ENCODE measurements at places on chromosomes 4 and X. TPM values are rescaled to one million over a fixed set of nuclear protein-coding genes. Genes with fewer than 3 reads are reported as not detected.

GRCh38 chrX:34487364-34487763 is 169.7 kb downstream of the TMEM47 start:
- H3K27ac ChIP-seq: no peak overlapping the region
- no peaks in the 10 kb centered on the region for H3K27me3 ChIP-seq
- H3K36me3 ChIP-seq: no peaks in the 10 kb centered on the region
- no peak for DNase-seq
- H3K4me1 ChIP-seq: no peaks in the 10 kb centered on the region

Gene TMEM31
- total RNA-seq: not detected

DNA sequence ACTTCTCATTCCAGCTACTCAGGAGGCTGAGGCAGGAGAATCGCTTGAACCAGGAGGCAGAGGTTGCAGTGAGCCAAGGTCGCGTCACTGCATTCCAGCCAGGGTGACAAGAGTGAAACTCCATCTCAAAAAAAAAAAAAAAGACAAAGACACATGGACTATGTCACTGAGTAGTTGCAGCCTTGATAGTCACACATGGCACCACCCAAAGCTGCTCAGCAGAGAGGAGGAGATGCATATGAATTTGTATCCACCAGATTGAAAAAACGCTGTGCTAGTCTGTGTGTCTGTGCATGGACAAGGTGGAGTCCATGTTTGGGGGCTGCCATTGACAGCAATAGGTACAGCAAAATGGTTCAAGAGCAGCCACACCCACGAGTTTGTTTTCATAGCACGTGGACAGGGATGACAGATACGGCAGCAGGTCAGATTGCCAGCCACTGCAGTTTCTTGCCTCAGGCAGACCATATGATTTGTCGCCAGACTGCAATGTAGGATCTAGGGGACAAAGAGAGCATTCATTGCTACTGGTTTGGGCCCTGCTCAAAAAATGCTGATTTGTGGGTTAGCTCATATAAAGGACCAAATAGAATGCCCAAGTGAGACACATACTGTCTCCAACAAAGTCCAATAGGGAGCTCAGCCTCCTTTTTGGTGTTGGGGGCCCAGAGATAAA is 89.9 kb downstream of the CEP135 start:
- no peaks in the 10 kb centered on the region for H3K4me1 ChIP-seq
- 0 out of 2 replicates have a peak, but pooled peaks cover 9% of the 10 kb centered on the region for H3K27me3 ChIP-seq
- H3K4me3 ChIP-seq: no peak overlapping the region
- DNase-seq: no peak
- no peak overlapping the region for H3K27ac ChIP-seq

DNA sequence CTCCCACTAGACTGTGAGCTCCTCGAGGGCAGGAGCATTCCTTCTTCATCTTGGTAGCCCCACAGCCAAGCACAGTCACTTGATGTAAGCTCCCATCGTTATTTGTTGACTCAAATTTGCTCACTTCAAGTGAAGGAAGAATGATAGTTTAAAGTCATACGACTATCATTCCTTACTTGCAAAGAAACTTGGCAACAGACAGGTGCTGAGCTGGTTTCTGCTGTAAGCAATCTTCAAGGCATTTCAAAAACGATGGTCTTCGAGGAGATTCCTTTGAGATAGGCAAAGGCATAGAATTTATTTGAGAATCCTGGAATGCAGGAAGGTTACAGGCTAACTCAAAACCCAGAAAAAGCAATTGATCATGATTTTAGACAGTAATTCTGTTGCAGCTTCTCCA is 64.8 kb downstream of the QDPR start:
- H3K27me3 ChIP-seq: no peaks in the 10 kb centered on the region
- DNase-seq: peak; percentile 50
- no peaks in the 10 kb centered on the region for H3K36me3 ChIP-seq

Gene NAP1L5
- total RNA-seq: 0.89 TPM

GRCh38 chr4:40446839-40447238 is 111.7 kb downstream of the CHRNA9 start:
- no peaks in the 10 kb centered on the region for H3K27me3 ChIP-seq
- DNase-seq: peak; percentile 2
- no peak overlapping the region for H3K27ac ChIP-seq
- H3K36me3 ChIP-seq: no peaks in the 10 kb centered on the region
- H3K4me3 ChIP-seq: no peak overlapping the region

Gene ZNF182
- total RNA-seq: 1.6 TPM

Gene NCAPG
- total RNA-seq: 15.6 TPM

DNA sequence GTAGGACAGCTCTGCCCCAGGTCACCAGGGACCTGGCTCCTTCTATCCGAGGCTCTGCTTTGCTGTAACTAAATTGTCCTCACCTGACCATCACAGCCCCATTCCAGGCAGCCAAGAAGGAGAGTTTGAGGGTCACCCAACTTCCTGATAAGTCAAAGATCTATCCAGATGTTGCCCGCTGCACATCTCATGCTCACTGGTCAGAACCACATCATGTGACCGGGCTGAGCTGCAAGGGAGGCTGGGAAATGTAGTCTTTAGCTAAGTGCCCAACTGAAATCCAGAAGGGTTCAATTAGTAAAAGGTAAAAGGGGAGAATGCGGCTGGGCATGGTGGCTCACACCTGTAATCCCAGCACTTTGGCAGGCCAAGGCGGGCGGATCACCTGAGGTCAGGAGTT is 18.4 kb downstream of the HMX1 start:
- peaks cover 67% of the 10 kb centered on the region for H3K27me3 ChIP-seq
- H3K27ac ChIP-seq: no peak overlapping the region
- no peak for DNase-seq
- no peaks in the 10 kb centered on the region for H3K36me3 ChIP-seq

Gene AASDH
- 8.6 TPM for total RNA-seq

Gene SFRP2
- 0.65 TPM for total RNA-seq

Measured in GM23248 (cell line).